ENCODE measurements at places on chromosomes 16 and 17.

DNA sequence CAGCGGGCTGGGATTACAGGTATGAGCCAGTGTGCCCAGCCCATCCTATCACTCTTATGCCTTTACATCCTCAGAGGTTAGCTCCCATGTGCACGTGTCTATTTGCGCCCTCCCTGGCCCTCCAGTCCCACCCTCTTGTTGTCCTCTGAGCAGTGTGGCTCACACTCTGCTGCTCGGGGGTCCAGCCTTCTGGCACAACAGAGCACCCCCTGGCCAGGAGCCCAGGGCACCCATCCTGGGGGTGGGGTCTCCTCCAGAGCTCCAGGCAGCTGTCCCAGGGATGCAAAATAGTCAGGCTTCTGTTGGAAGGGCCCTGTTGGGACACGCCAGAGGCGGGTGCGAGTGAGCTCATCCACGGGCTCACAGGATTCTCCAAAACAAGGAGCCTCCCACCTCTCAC lies 11.7 kb upstream of the FAM83G start:
- no peak for DNase-seq

GRCh38 chr16:29819506-29819905 lies 756 bp upstream of the MVP start:
- DNase-seq: no peak

GRCh38 chr16:7992616-7993015 lies 597.7 kb downstream of the TMEM114 start:
- DNase-seq: no peak

DNA sequence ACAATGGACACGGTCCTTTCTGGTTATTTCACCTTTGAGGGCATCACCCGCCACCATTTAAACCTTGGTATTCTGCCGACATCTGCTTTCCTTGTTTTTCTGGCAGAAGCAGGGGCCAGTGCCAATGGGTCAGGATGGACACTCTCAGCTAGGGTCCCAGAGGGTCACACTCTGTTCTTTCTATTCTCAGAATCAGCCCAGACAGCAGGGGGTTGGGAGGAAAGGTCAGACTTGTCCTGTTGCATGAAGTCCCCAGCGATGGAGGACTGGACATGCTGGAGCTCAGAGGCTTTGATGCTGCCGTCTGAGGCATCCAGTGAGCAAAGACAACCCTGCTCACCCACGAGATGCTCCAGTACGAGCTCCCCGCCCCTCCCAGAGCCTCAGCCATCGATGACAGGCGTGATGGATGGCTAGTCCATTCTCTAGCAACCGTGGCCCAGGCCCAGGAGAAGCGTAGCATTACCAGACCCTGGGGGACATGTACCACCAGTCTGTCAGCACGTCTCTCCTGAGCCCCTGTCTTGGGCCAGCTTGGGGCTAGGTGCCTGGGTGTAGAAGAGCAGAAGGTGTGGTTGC lies 62.0 kb downstream of the FOXL1 start:
- DNase-seq: no peak

- DNase-seq: no peak
Measured at GRCh38 chr17:58051468-58051867, 31.8 kb upstream of the DYNLL2 start.

DNA sequence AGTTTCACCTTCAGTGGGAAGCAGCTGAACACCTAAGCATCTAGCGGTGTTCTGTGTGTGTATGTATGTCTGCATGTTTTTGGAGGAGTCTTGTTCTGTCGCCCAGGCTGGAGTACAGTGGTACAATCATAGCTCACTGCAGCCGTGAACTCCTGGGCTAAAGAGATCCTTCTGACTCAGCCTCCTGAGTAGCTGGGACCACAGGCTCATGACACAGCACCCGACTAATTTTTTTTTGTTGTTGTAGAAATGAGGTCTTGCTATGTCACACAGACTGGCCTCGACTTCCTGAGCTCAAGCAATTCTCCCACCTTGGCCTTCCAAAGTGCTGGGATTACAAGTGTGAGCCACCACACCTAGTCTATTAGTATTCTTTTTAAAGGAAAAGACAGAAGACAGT lies 30.2 kb upstream of the FAAP100 start:
- no peak for DNase-seq

DNA sequence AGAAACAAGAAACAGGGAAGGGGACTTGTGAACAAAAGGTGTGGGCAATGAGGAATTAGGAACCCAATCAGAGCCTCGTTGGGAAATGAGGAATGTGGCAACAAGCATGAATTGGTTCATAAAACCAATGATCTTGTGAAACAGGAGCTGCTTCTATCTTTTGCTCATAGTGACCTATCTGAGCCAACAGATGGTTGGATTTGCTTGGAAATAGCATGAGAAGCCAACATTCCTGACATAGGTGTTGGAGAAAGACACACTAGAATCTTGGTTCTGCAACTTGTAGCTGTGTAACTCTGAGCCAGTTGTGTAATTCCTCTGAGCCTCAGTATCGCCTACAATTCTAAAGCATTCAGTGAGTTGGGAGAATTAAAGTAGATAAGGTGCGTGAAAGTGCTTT lies 251.9 kb upstream of the AXIN2 start:
- no peak for DNase-seq

Measured in right forelimb (tissue), 1 donor.